Large intestine (tissue), 12 donors: ENCODE measurements at places on chromosomes 7 and 10.
A peak's percentile ranks its signal among the peaks of the same experiment; 100 is the strongest.

GRCh38 chr10:3568983-3569382, 216.0 kb downstream of the KLF6 start:
- no peak overlapping the region for H3K27ac ChIP-seq
- no peaks in the 10 kb centered on the region for H3K36me3 ChIP-seq
- no peaks in the 10 kb centered on the region for H3K4me1 ChIP-seq
- no peak for DNase-seq
- H3K27me3 ChIP-seq: no peaks in the 10 kb centered on the region
- H3K4me3 ChIP-seq: no peak overlapping the region

GRCh38 chr10:106438386-106438785, 726.1 kb downstream of the SORCS1 start:
- no peak overlapping the region for H3K4me3 ChIP-seq
- H3K36me3 ChIP-seq: no peaks in the 10 kb centered on the region
- H3K27ac ChIP-seq: no peak overlapping the region
- no peaks in the 10 kb centered on the region for H3K4me1 ChIP-seq
- no peak for DNase-seq

DNA sequence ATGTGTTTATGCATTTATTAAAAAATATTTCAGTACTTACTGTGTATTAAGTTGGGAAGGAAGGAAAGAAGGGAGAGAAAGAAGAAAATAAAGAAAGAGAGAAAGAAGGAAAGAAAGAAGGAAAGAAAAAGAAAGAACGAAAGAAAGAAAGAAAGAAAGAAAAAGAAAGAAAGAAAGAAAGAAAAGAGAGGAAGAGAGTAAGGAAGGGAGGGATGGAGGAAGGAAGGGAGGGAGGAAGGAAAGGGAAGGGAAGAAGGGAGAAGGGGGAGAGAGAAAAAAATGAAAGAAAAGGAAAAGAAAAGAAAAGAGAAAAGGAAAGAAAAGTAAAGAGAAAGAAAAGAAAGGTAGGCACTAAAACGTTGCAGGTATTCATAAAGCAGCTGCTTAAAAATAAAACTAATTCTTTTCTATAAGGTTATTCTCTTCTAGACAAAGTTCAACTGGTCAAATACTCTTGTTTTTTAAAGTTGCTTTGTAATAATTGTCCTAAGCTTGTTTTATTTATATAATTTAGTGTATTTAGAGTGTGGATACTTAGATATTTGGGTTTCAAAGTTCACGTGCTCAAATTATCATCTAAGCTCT, 703.3 kb upstream of the LRRTM3 start:
- H3K27me3 ChIP-seq: no peaks in the 10 kb centered on the region
- H3K27ac ChIP-seq: no peak overlapping the region
- H3K36me3 ChIP-seq: no peaks in the 10 kb centered on the region
- no peak overlapping the region for H3K4me3 ChIP-seq

DNA sequence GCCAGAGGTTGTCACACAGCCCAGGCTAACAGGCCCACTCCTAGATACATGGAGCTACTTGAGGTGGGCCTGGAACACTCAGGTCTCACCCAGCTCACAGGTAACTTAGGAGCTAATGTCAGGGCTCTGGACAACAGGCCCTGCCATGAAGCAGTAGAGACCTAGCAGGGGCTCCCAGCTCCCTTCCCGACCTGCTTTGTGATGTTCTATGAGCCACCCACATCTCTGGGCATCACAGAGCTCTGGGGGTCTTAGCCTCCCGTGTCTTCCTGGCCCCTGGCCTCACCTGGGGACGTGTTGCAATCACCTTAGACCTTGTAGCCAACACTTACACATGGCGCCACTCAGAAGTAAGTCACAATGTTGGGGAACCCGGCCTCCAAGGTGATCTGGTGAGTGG, 12.4 kb downstream of the WDFY4 start:
- H3K4me3 ChIP-seq: no peak overlapping the region
- H3K36me3 ChIP-seq: no peaks in the 10 kb centered on the region
- H3K27me3 ChIP-seq: no peaks in the 10 kb centered on the region
- no peak for DNase-seq
- H3K27ac ChIP-seq: no peak overlapping the region
- no peaks in the 10 kb centered on the region for H3K4me1 ChIP-seq

DNA sequence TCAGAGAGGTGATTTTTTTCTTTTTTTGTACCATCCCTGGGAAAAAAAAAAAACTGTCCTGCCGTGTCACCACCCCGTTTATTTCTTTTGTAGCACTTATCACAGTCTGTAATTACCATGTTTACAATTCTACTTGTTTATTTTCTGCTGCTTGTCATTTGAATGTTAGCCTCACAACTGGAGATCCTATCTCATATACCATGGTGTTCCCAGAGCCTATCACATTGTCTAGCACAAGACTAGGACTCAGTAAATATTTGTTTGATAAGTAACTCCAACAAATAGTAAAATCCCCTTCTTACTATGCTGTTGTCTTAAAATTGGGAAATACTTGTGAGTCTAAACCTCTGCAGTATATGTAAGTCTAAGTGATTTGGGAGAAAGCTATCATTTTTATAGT, 36.0 kb downstream of the MKLN1 start:
- H3K27ac ChIP-seq: no peak overlapping the region
- no peaks in the 10 kb centered on the region for H3K4me1 ChIP-seq
- no peaks in the 10 kb centered on the region for H3K36me3 ChIP-seq
- no peak for DNase-seq
- H3K27me3 ChIP-seq: no peaks in the 10 kb centered on the region

DNA sequence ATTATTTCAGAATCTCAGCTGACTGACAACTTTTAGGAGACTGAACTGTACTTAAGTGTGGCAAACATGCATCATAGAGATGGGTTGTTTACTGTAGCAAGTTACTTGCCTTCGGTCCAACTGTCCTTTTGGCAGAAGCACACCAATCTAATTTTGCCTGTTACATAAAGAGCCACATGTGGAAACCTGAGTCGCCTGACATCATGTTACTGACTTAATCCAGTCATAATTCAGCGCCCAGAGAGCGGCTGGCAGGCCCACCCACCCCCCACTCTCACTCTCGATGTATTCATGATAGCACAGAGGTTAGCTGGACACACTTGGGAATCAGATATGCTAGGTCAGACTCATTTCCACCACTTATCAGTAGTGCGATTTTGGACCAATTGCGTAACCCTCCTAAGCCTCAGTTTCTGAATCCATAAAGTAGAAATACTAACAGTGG, 57.3 kb upstream of the CAPZA2 start:
- H3K27ac ChIP-seq: peak overlapping the region; percentile 69
- no peaks in the 10 kb centered on the region for H3K36me3 ChIP-seq
- DNase-seq: peak; percentile 75
- no peaks in the 10 kb centered on the region for H3K27me3 ChIP-seq
- peaks cover 58% of the 10 kb centered on the region for H3K4me1 ChIP-seq
- no peak overlapping the region for H3K4me3 ChIP-seq

- no peaks in the 10 kb centered on the region for H3K4me1 ChIP-seq
- no peak for DNase-seq
- no peaks in the 10 kb centered on the region for H3K27me3 ChIP-seq
- no peaks in the 10 kb centered on the region for H3K36me3 ChIP-seq
Measured at GRCh38 chr7:135518748-135519147, 8.8 kb upstream of the CNOT4 start.

DNA sequence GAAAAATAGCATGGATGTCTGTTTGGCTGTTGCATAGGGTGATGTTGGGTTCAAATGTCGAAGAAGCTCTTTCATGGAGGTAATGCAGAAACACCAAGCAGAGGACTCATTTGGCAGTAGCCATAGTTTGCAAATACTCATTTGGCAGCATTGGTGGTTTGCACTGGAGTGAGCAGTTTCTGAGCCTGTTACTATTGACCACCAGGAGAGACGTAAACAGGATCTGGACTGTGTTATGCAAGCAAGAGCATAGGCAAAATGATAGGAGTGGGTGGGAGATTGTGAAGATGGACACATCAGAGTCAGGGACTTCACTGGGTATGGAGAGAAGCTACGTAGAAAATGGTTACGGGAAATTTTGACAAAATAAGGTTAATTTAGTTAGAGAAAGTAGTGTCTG, 22.9 kb upstream of the A1CF start:
- no peaks in the 10 kb centered on the region for H3K27me3 ChIP-seq
- no peaks in the 10 kb centered on the region for H3K36me3 ChIP-seq

- no peak overlapping the region for H3K4me3 ChIP-seq
- no peak for DNase-seq
- no peaks in the 10 kb centered on the region for H3K4me1 ChIP-seq
- H3K27ac ChIP-seq: no peak overlapping the region
- H3K27me3 ChIP-seq: no peaks in the 10 kb centered on the region
Measured at GRCh38 chr7:126493801-126494200, 758.9 kb downstream of the GRM8 start.

DNA sequence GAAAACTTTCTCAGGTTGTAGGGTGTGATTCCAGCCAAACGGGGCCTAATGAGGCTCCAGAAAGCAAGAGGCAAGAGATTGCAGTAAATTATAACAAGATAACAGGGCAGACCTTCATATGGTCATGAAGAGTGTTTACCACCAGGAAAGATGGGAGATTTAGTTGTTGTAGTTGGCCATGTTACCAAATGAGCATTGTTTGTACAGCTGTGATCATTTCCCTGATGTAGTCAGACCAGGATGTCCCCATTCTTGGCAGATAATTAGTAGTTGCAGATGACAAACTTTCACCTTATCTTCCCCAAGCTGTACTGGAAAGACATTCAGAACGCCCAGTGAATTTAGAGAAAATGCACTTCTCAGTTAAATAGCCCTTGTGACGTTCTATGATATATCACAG, 630.8 kb downstream of the ANKRD7 start:
- no peak overlapping the region for H3K27ac ChIP-seq
- DNase-seq: no peak
- H3K4me1 ChIP-seq: no peaks in the 10 kb centered on the region

GRCh38 chr7:2384354-2385243, 18.8 kb upstream of the CHST12 start:
- H3K27ac ChIP-seq: no peak overlapping the region
- H3K27me3 ChIP-seq: no peaks in the 10 kb centered on the region
- H3K36me3 ChIP-seq: peaks cover 34% of the 10 kb centered on the region

- H3K27ac ChIP-seq: no peak overlapping the region
- peaks cover 67% of the 10 kb centered on the region for H3K36me3 ChIP-seq
- no peak for DNase-seq
- H3K4me1 ChIP-seq: no peaks in the 10 kb centered on the region
- no peak overlapping the region for H3K4me3 ChIP-seq
- no peaks in the 10 kb centered on the region for H3K27me3 ChIP-seq
Measured at GRCh38 chr7:2362385-2363088, 7.9 kb downstream of the EIF3B start.

GRCh38 chr10:3652886-3653285, 132.1 kb downstream of the KLF6 start:
- H3K4me1 ChIP-seq: no peaks in the 10 kb centered on the region
- DNase-seq: no peak
- no peaks in the 10 kb centered on the region for H3K36me3 ChIP-seq
- no peaks in the 10 kb centered on the region for H3K27me3 ChIP-seq
- no peak overlapping the region for H3K27ac ChIP-seq
- no peak overlapping the region for H3K4me3 ChIP-seq

DNA sequence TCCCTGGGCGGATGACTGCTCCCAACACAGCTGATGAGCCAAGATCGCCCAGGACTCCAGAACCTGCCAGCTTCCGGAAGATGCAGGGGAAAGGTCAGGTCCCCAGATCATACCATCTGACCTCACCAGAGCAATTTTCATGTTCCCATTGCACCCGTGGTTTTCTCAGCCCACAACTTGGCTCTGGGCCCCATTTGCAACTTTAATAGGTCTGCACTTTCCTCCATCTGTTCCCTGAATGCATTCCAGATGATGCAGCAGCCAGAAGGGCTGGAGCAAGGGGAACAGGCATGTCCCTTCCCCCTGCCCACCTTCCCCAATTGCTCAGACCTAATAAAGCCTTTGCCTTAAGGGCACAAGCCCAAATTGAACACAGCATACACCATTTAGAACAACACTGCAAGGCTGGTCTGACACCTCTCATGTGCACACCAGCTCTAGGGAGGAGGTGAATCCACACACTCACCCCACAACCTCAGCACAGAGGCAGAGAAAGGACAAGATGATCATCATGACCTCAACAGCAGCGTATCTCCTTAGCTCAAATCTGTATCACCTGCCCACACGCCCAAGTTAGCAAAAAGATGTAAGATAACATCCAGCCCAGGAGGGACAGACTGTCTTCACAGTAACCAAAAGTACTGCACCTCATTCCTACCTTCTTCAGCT, 87.5 kb downstream of the PLXNA4 start:
- H3K36me3 ChIP-seq: no peaks in the 10 kb centered on the region
- H3K4me3 ChIP-seq: no peak overlapping the region
- H3K27ac ChIP-seq: no peak overlapping the region

DNA sequence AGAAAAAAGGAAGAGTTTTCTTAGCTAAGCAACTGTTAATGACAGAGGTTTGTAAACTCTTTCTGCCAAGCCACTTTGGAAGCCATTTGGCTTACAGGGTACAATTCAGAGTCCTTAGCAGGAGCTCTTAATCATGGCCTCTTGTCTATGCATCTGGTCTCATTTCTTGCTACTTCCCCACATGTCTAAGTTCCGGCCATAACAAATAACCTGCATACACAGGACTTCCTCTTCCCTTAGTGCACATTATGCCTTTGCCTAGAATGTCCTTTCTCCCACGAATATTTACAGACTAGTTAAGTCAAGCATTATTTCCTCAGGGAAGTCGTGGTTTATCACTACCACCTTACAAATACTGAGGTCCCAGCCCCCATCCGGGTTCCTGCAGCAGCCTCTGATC, 8.6 kb upstream of the UPF2 start:
- no peaks in the 10 kb centered on the region for H3K4me1 ChIP-seq
- no peak overlapping the region for H3K27ac ChIP-seq
- H3K36me3 ChIP-seq: no peaks in the 10 kb centered on the region
- no peak overlapping the region for H3K4me3 ChIP-seq
- no peak for DNase-seq

DNA sequence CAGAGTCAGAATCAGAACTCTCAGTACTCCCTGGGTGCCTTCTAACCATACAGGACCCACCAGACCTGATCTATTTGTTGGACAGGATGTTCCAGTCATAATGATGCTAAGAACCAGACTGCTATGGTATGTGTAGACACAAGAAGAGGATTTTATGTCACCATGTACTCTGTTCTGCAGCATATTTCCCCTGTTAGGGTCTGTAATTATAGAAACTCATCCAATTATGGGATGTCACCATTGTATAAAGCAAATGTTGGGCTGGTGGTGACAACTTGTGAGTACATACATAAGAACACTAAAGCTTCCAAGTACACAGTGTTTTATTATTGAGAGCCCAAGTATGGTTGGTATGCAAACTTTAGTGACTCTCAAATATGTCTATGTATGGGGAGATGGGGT, 67.1 kb upstream of the AGBL3 start:
- H3K27ac ChIP-seq: peak overlapping the region; percentile 3
- no peak for DNase-seq
- no peaks in the 10 kb centered on the region for H3K27me3 ChIP-seq
- no peaks in the 10 kb centered on the region for H3K4me1 ChIP-seq

DNA sequence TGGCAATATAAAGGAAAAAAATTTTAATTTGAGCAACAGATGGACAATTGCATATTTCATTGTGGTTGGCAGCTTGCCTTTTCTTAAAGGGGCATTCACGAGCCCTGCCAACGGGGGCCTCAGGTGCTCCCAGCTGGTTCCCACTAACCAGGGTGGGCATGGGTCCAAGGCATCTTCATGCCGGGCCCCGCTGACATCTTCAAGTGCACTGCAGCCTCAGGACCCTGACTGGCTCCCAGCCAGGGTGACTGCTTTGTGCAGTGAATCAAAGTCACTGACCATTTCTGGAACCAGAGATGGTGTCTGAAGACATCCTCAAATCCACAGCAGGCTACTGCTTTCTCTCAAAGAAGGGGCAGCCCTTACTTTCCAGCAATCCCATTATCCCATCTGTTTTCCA, 275.2 kb upstream of the MGMT start:
- H3K27me3 ChIP-seq: no peaks in the 10 kb centered on the region
- no peaks in the 10 kb centered on the region for H3K36me3 ChIP-seq
- no peak overlapping the region for H3K4me3 ChIP-seq
- H3K4me1 ChIP-seq: no peaks in the 10 kb centered on the region
- H3K27ac ChIP-seq: no peak overlapping the region
